Airway epithelial cell (primary cell): ENCODE measurements at places on chromosomes 13 and 19. TPM values are rescaled to one million over a fixed set of nuclear protein-coding genes. Genes with fewer than 3 reads are reported as not detected.

GAPDHS gene
- not detected in 2 replicates for total RNA-seq

LGI4 gene
- not detected in 2 replicates for total RNA-seq

CNN1 gene
- total RNA-seq = 0.19 and 0.21 TPM in 2 replicates

C1QTNF9 gene
- not detected in 2 replicates for total RNA-seq

FOXA3 gene
- total RNA-seq = not detected in 2 replicates
